ENCODE measurements at places on chromosomes 2 and 18.
A peak's percentile ranks its signal among the peaks of the same experiment; 100 is the strongest.

DNA sequence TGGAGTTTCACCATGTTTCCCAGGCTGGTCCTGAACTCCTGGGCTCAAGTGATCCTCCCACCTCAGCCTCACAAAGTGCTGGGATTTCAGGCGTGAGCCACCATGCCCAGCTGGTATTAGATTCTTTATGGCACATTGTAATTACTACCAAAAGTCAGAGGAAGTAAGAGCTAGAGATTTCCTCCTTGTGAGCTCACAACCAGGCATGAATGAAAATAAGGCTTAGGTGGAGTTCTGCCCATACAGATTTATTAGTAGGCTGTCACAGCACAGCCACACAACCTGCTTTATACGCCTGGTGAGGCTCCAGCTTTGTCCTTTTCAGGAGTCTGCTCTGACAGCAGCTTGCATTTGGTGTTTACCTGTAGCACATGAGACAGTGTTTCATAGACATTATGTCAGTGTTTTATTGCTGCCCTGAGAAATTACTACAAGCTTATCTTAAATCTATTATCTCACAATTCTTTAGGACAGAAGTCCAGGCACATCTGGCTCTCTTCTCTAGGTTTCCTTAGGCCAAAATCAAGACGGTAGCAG, 156.6 kb downstream of the TANC1 start:
- DNase-seq: no peak

GRCh38 chr2:120059483-120059882, 46.6 kb downstream of the EPB41L5 start:
- DNase-seq: no peak

DNA sequence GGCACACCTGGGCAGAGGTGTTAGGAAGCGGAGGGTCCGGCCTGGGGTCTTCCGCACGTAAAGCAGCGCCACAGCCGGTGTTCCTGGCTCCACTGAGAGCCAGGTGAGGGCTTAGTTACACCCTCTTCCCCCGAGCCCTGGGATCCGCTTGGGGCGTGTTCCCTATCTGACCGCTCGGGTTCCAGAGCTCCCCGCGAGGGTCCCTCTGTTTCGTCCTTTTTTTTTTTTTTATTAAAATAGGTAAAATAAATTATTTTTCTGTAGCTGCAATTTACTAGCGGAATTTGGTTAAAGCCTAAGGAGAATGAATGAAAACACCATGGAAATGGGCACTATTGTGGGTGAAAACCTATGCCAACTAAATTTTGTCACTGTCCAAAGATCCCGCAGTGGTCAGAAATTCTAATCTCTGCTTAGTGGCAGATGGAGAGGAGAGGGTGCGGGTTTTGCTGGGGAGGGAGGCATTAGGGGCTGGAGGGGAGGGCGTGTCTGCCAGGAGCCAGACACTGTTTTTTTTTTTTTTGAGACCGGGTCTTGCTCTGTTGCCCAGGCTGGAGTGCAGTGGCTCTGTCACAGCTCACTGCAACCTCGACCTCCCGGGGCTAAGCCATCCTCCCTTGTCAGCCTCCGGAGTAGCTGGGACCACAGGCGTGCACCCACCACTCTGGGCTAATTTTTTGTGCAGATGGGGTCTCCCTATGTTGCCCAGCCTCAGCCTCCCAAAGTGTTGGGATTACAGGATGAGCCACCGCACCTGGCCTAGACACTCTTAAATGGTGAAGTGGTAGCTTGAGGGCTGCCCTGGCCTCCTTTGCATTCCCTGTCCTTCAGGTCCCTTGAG, 834 bp downstream of the PDCL3 start:
- DNase-seq: no peak

DNA sequence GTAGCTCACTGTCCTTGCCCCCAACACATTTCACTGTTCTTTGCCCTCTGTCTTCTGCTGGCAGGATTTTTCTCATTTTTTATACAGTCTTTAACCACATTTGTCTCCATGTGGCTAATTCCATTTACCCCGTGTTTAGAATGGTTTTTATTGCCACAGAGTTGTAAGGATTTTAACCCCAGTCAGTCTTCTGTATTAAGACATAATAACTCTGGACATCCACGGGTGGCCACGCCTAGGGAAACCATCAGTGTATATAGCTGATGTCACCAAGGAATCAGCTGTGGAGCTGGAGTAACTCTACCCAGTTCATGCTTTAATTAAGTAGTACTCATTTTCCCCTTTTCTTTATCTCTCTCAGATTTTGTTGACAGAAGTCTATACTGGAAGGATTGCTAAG, 139.8 kb downstream of the MAP4K4 start:
- DNase-seq: no peak

DNA sequence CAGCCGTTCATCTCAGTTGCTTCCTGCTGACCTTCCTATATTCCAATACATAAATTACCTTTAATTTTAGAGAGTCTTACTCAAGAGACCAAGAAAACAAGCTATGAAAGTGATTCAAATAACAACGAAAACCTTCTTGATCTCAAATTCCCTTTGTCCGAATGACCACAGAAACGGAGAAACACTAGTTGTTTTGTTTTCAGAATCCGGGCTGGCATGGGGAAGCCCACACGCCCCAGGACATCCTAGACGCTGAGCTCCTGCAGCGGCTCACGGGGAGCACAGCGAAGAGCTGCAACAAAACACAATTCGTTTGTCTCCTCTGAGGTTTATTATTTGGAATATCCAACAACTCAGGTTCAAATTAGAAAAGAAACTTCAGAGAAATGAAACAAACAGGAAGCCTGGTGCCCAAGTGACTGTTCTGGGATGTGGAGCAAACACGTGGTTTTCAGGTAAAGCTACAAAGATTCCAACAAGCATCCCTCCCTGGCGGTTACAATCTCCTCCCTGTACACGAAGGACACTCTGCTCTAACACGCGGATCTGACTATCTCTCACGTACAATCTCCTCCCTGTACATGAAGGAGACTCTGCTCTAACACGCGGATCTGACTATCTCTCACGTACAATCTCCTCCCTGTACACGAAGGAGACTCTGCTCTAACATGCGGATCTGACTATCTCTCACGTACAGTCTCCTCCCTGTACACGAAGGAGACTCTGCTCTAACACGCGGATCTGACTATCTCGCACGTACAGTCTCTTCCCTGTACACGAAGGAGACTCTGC, 237.5 kb downstream of the TWIST2 start:
- no peak for DNase-seq

DNA sequence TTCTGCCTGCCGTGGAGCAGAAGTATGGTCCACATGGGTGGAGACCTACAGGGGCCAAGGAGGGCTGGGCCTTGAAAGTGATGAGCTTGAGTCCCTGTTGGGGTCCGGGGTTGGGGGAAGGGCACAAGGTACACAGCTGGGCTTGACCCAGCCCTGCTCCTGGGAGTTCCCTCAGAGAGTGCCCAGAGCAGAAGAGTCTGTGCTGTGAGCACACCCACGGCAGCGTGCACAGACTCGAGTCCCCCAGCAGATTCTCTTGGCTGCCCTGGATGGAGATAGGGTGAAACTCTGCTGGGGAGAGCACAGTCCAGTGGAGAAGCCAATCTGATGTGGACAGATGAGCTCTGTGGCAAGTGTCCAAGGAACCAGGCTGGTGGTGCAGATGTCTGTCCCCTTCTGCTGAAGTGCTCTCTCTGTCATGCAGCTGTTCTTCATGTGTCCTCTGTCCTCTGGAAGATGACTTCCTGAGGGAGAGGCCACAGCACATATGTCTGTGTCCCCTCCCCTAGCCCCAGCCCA, 27.5 kb downstream of the INPP4A start:
- no peak for DNase-seq

DNA sequence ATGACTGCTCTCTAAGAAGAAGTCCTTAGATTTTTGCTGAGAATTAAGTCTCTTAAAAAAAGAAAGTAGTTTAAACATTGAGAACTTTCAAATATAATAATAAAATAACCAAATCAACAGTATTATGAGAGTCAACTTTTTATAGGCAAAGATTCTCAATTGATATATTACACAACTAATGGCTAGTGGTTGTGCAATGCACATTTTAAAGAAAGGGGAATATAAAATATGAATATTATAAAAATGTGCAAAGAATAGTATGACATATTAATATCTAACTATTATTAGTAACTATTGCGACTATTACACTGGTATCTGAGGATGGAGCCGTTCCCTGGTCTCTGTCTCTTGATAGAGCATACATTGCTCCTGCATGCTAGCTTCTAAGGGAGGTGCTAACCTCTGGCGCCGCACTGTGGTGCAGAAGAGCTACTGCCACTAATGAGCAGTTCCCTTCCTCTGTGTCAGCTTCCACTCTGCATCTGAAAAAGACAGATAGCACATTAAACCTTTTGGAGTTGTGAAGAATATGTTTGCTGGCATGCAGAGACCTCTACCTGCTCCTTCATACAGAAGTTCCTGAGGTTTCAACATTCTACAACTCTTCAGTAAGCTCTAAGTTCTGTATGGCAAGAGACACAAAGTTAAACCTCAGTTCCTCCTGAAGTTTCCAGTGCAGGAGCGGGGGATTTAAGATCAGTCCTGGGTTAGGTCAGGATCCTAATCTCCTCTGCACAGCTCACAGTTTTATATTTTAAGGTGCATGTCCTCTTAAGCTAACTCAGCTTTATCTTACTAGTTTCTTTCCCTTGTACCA, 3.5 kb upstream of the SLC9A2 start:
- DNase-seq: peak; percentile 64

- DNase-seq: no peak
Observed at GRCh38 chr2:40240070-40240469, 211.8 kb downstream of the SLC8A1 start.

GRCh38 chr2:159010340-159010739, 41.9 kb downstream of the TANC1 start:
- DNase-seq: peak; percentile 24

- no peak for DNase-seq
Observed at GRCh38 chr2:221999166-221999565, 299.6 kb downstream of the PAX3 start.

GRCh38 chr18:59470561-59471121, 111.6 kb upstream of the LMAN1 start:
- no peak for DNase-seq

- no peak for DNase-seq
Observed at GRCh38 chr18:56148373-56148772, 490.0 kb downstream of the TXNL1 start.

DNA sequence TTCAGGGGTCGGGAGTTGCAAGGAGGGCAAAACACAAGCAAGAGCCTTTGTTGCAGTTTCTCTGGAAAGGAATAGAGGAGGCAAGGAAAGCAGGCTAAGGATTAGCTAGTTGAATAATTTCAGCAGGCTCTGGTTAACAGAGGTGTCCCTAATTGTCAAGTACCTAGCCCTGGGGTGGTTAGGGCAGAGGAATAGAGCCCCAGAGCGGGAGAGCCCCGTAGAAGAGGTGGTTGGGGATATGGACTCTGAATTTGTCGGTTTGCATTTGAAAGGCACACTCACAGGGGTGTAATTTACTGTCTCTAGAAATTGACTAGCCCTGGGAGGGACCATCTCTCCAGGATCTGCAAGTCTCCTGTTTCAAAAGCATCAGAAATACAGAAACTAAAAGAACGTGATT, 1030.2 kb downstream of the TMEM182 start:
- no peak for DNase-seq

DNA sequence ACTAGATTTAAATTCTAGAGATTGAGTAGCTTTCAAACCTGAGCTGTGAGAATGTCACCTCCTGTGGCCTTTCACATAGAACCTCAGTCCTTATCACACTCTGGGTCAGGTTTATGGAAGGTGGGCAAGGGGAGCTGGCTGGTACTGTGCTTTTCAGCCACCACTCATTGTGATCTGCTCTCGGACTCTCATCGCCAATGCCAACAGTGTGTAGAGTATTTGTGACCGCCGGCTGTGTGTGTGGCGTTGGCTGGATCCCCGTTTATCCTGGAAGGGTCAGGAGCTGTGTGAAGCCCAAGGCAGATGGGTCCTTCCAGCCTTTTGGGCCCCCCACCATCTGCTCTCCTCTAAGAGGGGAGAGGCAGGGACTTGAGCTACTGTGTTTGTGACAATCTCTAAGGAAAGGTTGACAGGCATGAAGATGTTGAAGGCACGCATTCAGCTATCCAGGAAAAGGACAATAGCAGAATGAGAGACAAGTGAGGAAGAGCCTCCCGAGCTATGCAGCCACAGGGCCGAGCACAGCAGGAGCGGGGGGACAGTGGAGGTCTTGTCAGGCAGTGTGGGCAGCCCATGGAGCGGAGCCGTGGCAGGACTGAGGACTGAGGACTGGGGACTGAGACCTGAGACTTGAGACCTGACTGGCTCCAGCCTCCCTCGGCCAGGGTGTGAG, 107.1 kb upstream of the TPO start:
- DNase-seq: no peak

DNA sequence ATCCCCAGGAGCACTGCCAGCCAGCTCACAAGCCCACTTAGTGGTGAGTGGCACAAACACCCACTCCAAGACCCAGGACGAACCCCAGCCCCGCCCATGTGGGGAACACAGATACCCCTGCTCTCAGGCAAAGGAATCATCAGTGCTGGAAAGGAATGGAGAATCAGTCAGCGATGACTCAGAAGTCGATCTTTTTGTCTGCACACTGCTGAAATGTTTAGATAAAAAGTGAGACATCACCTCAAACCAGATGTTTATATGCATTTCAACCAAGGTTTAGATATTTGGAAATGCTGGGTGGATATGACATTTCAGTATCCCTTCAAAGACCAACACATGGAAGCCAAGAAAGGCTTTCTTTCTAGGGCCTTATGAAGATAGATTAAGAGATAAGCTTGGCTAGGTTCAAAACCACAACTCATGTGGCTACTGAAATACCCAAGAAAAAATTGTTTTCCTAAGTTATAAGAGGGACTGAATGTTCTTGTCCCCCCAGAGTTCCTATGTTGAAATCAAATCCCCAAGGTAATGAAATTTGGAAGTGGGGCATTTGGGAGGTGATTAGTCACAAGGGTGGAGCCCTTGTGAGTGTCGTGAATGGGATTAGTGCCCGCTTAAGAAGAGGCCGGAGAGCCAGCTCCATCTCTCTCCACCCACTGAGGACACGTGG, 43.7 kb downstream of the POU3F3 start:
- no peak for DNase-seq

DNA sequence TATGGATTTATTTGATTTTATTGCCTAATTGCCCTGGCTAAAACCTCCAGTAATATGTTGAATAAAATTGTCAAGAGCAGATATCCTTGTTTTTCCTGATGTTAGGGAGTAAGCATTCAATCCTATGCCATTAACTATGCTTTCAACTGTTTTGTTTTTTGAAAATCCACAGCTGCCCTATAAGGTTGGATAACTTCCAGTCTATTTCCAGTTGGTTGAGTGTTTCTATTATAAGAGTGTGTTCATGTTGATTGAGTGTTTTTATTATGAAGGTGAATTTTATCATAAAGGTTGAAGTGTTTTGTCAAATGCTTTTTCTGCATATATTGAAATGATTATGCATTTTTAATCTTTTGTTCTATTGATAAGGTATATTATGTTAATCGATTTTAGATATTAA, 149.9 kb upstream of the SCN7A start:
- DNase-seq: no peak

- DNase-seq: no peak
Observed at GRCh38 chr2:182283512-182283911, 143.3 kb downstream of the PDE1A start.

DNA sequence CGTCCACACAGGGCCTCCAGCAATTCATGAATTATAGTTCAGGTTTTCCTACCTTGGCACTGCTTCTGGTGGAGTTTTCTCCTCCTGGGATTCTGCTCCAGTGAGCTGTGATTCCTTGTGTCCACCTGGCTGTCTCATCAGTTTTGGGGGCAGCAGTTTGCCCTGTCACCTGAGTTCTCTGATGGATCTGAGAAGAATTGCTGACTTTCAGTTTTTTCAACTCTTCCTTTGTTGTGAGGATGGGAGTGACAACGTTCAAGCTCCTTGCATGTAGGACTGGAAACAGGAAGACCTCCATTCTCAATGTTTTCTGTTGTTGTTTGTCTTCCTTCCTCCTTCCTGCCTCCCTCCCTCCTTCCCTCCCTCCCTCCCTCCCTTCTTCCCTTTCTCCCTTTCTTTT, 359.0 kb downstream of the TSN start:
- no peak for DNase-seq
